IPS DF 6.9 (cell line): ENCODE measurements at places on chromosomes 7 and 10.

- no peak for DNase-seq
Measured at GRCh38 chr10:43068136-43068395, 8.8 kb upstream of the RET start.

GRCh38 chr10:69474742-69475432 lies 23.6 kb downstream of the TSPAN15 start:
- DNase-seq, result no peak

DNA sequence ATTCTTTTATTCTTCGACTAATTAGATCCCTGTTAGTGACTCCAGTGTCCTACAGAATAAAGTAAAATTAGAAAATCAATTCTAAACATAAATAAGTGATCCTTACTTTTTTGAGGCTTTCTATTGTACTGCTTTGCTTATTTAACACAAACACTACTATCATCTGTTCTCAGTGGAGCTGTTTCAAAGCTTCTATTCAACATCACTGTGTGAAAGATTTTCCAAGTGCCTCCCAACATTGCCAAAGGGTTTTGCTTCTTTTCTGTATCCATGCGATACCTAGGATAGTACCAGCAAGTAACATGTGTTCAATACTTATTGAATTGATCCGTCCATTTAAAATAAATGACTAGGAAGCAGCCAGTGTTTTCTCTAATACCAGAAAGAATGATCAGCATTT lies 125.7 kb downstream of the ARHGAP21 start:
- DNase-seq, result no peak

GRCh38 chr7:12623223-12623622 lies 52.7 kb downstream of the SCIN start:
- no peak for DNase-seq

GRCh38 chr10:121503587-121504051 lies 94.6 kb downstream of the FGFR2 start:
- DNase-seq, result no peak
